ENCODE measurements at places on chromosomes 5 and 9.

DNA sequence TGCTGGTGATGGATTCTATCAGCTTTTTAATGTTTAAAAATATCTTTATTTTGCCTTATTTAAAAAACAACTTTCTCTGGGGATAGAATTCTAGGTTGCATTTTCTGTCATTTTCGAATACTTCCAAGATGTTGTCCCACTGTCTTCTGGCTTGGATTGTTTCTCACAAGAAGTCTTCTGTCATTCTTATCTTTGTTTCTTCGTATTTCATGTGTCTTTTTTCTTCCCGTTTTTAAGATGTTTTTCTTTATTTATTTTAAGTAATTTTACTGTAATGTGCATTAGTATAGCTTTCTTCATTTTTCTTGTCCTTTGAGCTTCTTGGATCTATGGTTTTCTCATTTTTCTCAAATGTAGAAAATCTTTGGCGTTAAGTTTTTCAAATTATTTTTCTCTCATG lies 19.1 kb downstream of the STX17 start:
- DNase-seq, result no peak

- no peak for DNase-seq
Measured at GRCh38 chr5:74051076-74051475, 425.1 kb downstream of the ARHGEF28 start.

DNA sequence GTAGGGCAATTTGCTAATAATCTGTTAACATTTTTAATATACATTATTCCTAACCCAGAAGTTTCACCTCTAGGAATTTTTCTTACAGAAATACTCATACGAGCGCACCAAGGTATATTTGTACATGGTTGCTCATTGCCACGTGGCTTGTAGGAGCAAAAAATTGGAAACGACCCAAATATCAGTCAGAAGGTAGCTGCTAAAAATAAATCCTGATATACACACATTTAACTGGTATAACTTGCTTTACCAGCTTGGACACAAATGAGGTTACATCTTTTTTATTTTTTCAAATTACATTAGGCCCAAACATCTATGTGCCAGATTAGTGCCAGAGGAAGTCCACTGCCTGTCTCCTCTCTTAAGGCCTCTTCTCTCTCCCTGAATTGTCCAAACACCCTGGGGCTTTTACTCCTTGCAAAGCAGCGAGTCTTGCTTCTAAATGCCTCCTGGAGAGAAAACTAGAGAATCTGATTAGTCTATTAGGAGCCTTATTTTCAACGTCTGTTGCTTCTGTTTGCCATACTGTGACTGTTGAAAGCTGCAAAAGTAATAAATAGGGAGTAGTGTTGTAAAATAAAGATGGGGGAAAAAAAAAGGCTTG lies 92.0 kb upstream of the SSBP2 start:
- no peak for DNase-seq

- peak; percentile 56 for DNase-seq
Measured at GRCh38 chr5:60843386-60843935, 608 bp downstream of the ELOVL7 start.

- DNase-seq, result no peak
Measured at GRCh38 chr5:178547753-178548415, 42.3 kb downstream of the COL23A1 start.

DNA sequence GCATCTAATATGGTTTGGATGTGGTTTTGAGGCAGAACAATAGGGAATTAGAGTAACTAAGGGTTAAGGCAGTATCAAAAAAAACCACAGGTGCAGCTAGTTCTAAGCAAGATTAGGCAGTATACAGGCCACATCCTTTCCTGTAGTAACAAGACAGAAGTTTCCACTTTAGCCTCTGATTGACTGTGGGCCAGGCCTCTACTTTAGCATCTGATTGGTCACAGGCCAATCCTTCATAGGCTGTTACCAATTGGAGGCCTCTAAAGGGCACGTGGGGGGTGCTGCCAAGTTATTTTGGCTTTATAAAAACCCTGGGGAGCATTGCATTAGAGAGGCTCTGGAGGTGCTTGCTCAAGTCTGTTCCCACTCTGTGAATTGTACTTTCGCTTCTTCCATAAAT lies 144.1 kb upstream of the ST8SIA4 start:
- no peak for DNase-seq

DNA sequence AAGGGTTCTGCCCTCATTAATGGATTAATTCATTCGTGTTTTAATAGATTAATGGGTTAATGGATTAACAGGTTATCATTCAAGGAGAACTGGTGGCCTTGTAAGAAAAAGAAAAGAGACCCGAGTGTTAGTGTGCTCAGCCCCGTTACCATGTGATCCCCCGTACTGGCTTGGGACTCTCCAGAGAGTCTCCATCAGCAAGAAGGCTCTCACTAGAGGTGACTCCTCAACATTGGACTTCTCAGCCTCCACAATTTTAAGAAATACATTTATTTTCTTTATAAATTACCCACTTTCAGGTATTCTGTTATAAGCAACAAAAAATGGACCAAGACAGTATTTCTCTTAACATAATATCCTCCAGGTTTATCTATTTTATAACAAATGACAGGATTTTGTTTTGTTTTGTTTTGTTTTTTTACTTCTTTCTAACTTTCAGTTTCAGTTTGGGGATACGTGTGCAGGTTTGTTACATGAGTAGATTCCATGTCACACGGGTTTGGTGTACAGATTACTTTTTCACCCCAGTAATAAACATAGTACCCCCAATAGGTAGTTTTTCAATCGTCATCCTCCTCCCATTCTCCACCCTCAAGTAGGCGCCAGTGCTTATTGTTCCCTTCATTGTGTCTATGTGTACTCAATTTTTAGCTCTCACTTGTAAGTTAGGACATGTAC lies 456.1 kb downstream of the DNAH5 start:
- DNase-seq, result no peak

- DNase-seq, result no peak
Measured at GRCh38 chr5:168648576-168648975, 69.4 kb upstream of the PANK3 start.

GRCh38 chr5:150350524-150351344 lies 6.8 kb upstream of the TCOF1 start:
- peak; percentile 76 for DNase-seq

GRCh38 chr5:59587489-59588337 lies 305.8 kb downstream of the PDE4D start:
- no peak for DNase-seq

DNA sequence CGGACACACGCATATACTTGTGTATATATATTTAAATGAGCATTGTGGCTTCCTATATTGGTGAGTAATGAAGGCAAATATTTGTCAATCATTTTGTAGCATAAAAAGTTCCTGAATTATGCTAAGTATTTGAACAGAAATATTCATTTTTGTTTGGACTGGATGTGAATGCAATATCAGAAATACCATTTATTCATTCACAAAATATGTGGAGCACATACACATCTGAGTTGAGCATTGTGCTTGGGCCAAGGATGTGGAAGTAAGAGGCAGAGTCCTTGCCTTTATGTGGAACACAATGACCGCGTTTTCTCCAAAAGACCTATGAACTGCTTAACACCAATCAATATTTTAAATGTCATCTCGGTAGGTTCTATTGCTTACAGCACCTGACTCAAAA lies 1086.5 kb downstream of the NR2F1-AS1 start:
- no peak for DNase-seq

DNA sequence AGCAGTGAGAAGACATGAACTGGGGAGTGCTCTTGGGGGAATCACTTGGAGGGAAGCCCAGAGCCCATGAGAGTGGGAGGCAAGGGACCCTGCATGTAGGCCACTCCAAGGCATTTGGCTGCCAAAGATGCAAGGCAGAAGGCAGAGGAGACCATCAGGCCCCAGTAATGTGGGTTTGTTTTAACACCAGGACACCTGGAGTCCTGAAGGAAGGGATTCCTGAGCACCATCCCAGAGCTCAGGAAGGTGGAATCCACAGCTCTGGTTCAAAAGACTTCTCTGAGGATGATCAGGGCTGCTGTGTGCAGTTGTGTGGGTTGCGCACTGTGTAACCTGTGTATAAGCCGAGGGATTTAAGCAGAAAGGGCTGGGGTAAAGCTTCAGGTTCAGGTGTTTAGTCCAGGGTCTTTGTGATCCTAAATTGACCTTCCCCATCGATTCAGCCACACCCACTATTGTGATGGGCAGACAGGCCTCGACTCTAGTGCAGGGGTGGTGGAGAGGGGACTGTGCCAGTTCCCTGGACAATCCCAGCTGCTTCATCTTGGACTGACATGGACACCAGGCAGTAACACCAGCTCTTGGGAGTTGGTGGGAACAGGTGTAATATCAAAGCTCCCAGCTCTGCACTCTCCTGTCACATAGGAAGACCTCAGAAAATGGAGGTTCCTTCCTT lies 11.0 kb downstream of the B4GALT7 start:
- no peak for DNase-seq

All from GM13977 (cell line).